Stimulated activated CD4-positive, alpha-beta T cell treated with anti-CD3 and anti-CD28 coated beads, Interleukin-4, amount 100 ng/mL, for 48 hours (primary cell): ENCODE measurements at places on chromosomes 5 and 9.

DNA sequence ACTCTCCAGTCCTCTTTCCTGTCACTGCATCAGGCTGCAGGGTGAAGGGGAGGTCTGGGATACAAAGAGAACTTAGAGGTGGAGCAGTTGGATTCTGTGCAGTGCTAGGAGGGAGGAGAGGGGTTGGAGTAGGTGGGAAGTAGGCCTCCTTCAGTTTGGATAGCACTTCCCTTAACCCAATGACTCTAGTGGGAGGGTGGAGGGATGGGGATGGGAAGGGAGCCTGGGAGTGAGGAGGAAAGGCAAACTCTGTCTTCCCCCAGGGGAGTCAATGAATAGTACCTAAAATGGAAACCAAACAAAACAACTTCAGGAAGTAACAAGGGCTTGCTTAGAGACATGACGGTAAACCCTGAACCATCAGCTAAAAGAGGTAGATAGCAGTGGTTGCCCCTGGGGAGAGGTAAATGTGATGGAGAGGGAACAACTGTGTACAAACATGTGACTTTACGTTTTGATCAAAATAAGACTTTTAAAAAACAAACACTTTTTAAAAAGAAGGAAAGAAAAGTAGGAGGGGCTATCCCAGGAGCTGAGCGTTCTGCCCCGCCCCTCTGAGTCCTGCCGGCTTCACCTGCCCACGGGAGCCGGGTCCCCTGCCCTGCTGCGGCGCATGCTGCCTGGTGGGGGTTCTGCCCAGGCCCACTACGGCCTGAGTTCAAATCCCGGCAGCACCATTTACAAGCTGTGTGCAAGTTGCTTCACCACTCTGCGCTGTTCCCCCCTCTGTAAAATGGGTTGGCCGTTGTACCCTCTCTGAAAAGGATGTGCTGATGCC lies 30.9 kb downstream of the GSN start:
- no peak for DNase-seq

- DNase-seq = no peak
Measured at GRCh38 chr9:83234541-83234940, 171.6 kb upstream of the RASEF start.

- DNase-seq = no peak
Measured at GRCh38 chr5:124704594-124705284, 41.7 kb downstream of the ZNF608 start.

DNA sequence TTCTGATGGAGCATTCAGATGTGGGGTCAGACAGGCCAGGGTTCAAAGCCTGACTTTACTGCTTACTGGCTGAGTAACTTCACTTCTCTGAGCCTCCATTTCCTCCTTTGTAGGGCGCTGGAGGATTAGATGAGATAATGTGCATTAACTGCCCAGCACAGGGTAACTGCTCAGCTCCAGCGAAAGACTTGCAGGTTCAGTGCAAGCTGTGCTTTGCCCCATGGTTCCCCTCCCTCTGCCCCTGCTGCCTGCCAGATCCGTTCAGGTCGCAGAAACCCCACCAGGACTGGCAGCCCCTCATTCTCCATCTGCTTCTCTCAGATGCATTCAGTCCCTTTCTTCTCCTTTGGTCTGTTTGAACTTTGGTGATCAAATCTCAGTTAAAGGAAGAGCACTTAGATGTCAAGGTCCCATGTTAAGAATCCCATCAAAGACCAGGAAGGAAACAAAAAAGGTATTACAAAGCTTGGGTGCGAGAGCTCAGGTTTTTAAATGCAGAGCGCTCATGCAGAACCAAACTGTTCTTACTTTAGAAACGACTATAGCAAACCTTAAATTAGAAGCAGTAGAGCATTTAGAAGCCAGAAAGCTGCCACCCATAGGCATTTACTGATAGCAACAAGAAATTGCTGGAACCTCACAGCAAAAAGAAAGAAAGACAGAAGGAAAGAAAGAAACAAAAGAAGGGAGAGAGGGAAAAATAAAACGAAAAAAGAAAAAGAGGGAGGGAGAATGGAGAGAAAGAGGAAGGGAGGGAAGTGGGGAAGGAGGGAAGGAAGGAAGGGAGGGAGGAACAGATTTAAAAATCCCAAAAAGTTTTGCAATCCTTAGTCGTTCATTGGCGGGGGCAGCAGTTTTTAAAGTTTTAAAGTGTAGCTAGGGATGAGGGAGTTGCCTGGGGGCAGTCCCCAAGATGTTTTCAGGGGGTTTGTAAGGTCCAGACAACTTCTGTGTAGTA lies 23.5 kb downstream of the AFAP1L1 start:
- no peak for DNase-seq

DNA sequence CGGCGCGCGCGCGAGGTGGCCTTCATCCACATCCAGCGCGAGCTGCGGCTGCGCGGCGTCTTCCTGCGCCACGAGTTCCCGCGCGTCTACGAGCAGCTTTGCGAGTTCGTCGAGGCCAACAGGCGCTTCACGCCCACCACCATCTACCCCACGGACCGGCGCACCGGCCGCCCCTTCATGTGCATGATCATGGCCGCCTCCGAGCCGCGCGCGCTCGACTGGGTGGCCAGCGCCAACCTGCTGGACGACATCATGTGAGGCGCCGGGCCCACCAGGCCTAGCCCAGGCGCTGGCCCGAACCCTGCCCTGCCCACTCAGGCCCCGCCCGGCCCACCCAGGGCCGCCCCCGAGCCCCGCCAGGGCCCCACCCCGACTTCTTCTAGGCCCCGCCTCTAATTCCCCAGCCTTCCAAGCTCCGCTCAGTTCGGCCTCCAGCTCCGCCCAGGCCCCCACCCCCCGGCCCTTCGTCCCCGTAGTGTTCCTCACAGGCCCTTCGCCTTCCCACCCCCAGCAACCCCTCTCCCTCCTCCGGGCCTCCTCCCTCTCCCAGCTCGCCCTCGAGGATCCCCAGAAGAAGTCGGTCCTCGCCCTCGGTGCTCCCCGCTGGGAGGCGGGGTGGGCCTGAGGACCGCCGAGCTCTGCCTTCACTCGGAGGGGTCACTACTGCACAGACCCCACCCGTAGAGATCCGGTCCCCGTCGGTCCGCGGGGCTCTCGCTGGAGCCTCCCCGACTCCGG lies 2.0 kb upstream of the PHPT1 start:
- no peak for DNase-seq

DNA sequence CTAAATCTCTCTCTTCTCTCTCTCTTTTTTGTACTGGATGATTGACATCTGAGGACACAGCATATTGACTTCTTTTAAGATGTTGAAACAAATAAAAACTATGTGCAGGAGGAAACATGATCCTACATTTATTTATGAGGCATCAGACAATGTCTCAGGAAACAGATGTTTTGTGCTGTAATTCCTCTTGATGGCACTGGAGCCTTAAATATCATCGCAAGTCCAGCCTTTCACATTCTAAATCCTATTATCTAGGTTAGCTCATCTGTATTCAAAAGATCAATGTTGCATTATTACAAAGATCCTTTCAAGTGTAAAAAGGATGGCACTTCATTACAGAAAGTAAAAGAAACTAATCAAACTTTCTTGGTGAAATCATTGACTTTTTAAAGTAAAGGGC lies 63.9 kb downstream of the MAT2B start:
- DNase-seq = no peak

DNA sequence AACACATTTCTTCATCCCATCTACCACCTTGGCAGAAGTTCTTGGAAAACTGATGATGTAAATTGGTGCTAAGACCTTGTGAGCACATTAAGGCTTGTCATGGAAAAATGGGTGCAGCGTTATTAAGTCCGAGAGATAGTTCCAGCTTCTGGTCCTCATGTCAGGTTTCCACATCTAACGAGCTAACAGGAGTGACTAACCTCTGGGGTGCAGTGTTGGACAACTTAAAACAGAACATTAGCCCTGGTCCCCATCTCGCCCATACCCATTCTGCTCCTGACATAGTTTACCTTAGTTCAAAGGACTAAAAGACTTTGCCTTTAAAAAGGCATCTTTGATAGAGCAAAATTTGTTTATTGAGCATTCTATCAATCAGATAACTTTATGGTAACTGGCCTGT lies 128.0 kb downstream of the SLC1A3 start:
- DNase-seq = no peak

GRCh38 chr5:140420226-140420570 lies 18.6 kb downstream of the ANKHD1 start:
- no peak for DNase-seq

DNA sequence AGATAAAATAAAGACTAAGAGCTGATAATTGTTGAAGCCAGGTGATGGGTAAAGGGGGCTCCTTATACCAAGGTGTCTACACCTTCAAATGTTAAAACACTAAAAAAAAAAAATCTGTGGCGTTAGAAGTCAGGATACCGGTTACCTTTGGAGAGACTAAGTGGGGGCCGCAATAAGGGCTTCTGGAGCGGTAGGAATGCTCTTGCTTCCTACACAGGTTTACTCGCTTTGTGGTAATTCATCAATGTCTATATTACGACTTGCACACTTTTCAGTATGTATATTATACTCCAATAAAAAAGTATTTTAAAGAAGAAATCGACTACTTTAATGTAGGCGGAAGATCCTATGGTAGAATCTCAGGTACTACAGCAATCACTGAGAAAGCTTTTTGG lies 12.5 kb downstream of the MRPS27 start:
- DNase-seq = no peak

- DNase-seq = no peak
Measured at GRCh38 chr5:100456615-100457014, 78.6 kb upstream of the FAM174A start.

GRCh38 chr9:123866497-123866896 lies 63.4 kb downstream of the DENND1A start:
- DNase-seq = no peak
